ENCODE measurements at places on chromosomes 4 and X.

- DNase-seq: no peak
These were observed 1319.7 kb upstream of the TENM3 start for GRCh38 chr4:180923486-180923885.

DNA sequence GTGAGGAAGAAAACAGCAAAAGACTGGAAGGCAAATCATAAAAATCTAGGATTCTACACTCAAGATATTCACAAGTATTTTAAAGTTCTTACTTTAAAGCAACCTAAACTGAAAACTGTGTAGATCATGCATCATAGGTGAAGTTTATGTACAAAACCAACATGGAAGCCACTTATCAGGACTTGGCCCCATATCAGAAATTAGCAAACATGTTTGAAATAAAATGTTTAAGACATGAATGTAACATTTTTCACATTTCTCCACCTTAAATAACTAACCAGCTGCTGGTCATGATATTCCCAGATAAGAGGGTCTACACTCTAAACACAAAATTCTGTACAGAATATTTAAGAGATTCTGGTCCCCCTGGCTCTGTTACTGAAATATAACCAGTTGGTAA, 38.5 kb downstream of the APBB2 start:
- no peak for DNase-seq

- DNase-seq: peak; percentile 82
These were observed 52.0 kb upstream of the WDR17 start for GRCh38 chr4:176013476-176014247.

DNA sequence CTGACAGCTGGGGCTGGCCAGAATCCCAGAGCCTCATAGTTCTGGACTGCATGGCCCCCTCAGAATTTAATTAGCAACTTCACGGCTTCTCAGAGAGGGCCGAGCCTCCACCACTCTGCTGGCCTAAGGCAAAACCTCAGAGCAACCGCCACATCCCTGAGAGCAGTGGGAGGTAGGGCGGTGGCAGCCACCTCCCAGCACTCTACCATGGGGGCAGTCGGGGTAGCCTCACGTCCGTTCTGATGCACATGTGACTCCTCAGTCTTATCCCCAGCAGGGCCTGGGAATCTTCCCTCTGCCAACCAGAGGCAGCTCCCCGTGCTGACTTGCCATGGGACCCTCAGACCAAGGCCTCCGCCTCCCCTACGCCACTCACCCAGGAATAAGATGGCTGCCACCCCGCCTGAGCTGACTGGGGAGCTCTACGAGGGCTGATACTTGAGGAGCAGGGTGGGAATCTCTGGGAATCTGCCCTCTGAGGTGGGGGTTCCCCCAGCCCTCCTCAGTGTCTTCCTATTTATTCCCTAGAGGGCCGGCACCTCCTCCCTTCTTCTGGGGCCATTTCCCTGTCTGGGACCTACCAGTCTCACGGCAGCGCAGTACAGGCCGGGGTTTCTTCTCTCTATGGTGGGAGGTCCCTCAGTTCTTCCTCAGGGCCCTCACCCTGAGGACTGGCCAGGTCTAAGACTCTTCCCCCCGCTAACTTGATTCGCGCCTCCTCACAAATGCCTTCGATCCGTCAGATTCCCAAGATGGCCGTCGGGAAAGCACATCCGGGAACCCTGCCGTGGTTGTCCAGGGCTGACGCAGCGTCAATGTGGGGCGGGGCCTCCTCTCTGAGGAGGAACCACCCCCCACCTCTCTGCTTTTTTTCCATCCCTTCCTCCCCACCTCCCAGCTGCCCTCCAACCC, at the start of gene MAGEC2:
Gene MAGEC2, minus strand, starts transcription at position 769 of the 912 bp plus-strand sequence. CDS start 1,303 bp downstream, outside the sequence.
- no peak for DNase-seq

DNA sequence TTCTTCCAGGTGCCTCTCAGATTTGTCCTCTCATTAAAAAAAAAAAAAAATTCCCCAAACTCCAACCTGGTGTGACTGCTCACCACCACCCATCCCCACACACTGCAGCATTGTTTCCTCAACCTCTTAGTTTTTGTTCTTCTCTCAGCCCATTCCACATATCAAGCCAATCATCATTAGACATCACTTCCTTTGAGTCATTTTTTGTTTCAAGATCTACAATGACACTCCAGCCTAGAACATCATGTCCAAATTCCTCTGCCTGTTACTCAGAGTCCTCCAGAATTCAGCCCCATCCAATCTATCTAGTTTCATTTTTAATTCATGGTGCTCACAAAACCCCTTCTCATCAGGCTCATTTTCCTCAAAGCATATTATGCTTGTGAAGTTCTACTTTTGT, 262.5 kb upstream of the TEX13A start:
- DNase-seq: no peak

DNA sequence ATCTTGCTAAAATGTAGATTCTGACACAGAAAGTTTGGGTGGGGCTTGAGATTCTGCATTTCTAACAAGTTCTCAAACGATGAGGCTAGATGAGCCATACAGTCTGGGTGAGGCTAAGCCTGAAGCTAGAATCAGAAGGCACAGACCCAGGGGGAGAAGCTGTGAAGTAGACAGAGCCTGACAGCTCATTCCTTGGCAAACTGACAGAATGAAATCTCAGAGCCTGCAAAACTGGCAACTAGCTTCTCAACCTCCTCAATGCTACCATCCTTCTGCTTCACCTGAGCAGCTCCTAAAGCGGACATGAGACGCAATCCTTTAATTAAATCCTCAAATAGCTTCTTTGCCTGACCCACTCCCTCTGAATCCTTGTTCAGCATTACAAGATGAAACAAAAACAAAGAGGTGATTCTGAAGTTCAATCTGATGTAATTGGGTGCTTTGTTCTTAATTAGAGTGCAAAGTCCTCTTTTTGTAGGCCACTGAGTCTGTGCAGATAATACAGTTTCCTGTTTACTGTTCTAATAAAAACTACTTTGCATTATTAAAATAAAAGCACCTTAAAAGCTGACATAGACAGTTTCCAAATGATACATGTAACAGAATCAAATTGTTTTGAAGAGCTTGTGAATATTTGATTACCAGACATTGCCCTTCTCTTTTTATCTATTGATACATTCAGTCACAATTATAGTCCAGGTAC, 71.0 kb upstream of the BMP2K start:
- no peak for DNase-seq

DNA sequence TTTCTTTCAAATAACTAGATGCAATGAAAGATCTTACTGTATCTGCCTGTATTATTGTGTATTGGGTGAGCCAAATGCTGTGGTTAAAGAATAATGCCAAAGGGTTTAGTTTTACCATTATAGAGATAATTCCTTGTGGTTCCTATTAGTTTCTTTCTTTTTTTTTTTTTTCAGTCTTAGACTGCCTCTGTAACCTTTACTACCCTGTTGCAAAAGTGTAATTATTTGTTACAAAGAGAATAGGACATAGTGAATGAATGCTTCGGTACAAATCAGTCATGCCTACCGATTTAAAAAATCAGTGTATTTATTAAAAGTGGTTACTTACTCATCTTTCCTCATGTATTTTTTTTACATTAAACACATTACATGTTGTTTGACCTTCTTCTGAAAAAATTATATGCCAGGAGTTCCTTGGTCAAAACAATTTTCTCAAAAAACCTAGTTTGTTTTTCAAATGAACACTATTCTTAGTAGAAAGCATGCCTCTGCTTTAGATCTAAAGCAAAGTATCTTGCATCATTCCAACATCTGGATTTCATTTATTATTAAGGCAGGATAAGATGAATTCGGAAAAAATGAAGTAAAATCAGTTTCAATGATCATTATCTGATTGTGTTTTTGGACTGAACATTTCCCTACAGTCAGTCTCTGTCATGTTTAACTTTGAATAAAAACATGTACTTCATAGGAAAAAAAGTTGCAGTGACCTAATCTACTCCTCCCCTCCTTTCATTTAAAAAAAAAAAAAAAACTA, 21.2 kb upstream of the SYNPO2 start:
- no peak for DNase-seq

DNA sequence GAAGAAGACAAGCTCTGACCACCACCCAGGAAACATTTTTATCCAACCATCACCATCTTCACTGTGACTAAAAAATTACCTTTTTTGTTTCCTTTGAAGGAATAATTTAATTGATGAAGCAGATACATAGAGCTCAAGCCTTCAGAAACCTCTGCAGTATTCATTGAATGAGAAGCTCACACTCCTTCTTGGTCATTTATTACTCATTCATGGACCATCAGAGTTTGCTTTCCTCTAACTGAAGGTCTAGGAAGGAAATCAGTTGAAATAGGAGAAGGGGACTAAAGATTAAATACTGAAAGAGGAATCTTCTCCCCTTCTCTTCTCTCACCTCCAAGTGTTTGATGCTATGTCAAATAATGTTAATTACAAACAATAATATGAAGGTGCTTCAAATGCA, 290.6 kb upstream of the KLF3 start:
- no peak for DNase-seq

DNA sequence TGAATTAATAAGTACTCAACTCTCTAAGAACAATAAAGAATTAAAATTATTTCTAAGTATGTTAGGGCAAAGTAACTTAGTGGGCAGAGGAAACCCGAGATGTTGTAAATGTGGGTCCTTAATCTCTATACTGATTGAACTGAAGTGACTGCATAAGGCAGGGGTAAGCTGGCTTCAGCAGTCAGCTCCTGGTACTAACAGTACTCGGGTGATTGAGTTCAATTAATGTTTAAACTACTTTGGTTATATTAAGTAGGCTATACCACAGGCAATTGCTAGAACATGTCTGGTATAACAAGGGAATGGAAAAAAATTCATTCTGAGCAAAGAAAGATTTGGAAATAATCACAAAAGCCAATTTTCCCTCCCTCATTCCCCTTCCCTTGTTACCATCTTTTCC, 90.7 kb downstream of the LNX1 start:
- DNase-seq: no peak

GRCh38 chr4:28469886-28470285, 1609.2 kb downstream of the STIM2 start:
- DNase-seq: no peak

DNA sequence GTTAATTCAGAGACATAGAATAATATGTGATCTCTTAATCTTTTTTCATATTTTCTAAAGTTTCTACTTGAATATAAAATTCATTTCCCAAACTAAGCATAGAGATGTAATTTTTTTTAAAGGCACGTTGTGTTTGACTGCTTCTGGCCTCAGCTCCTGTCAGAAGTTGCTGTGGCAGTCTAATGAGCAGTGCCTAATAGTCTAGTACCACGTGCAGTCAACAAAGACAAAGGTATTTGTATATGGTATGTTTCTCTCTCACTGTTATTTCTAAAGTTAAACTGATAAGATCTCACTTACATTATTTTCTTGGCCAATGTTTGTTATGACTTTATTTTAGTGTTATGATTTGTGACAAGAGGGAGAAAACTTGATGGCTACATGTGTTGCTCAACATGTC, 48.6 kb upstream of the MCUB start:
- no peak for DNase-seq

DNA sequence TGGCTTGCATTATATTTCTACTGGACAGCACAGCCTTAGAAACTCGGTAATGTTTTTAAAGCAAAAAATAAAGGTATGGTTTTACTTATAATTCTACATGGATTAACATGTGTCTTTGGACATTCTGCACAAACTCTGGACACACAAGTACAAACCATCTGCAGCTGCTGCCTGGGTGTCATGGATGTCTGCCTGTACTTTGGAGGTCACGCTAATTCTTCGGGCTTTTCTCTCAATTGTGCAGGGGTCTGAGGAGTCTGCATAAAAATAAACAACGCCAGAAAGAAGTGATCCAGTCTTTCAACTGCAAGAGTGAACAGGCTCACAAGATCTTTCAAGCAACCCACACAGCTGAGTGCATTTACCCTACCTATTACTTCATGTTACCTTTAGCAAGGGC, 55.2 kb downstream of the TAB3 start:
- DNase-seq: no peak

DNA sequence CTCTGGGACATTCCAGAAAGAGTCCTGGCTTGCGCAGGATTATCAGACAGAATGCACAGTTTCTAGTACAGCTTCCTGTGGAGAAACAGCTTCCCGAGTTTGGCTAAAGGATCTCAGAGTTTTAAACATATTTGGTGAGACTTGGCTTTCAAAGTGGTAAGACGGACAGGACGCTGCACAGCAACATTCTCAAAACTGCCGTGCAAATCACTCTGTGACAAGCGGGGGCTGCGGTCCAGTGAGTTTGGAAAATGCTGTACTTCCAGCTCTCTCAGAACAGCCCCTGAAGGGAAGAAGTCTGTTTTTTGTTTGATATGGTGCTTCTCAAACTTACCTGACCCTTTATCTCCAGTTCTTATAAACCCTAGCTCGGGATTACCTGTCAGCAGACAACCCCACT, 18.1 kb downstream of the LGI2 start:
- no peak for DNase-seq

DNA sequence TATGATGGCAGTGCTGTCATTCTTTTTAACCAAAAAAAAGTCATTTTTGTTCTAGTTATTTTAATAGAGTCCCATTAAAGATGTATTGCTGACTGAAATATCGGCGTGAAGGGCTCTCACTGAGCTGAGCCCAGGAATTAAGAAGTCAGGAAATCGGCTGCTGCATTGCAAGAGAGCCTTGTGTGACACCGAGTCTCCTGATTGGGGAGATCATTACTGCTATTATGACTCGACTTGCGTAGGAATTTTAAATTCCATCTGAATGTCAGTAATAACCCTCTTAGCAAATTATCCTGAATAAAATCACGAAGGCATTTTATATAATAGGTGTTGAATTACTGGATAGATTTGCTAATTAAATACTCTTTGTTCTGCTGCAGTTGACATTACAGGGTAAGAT, 111.5 kb downstream of the POLA1 start:
- no peak for DNase-seq

DNA sequence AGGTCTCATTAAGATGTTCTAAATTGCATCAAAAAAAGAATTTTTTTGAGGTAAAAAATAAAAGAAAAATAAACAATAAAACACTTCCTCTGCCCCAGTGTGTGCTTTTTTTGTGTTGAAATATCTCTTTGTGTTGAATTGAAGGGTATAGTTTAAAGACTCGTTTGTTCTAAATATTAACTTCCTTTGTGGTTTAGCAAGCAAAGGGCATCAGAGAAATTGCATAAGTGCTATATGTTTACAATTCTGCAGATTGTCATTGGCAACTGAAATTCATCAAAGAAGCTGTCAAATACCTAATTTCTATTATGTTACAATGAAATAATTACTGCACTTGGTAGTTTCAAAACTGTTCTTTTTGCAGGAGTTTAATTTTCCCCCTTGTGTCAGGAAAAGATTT, 260.5 kb downstream of the DKK2 start:
- peak; percentile 51 for DNase-seq

DNA sequence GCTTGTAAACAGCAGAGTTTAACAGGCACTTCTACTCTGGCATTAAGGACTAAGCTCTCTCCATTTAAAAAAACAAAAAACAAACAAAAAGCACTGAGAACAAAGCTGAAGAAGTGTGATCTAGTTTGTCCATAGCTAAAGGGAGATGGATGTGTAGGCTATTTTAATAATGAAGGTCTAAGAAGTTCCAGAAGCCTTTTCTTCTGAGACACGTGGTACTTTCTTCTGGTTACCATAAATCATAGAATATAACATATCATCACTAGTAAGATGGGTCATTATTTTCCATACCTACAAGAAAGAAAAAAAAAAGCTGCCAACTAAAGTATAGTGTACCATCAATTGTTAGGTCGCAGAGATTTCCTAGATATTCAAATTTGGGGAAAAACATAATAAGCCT, 722 bp upstream of the NBDY start:
- DNase-seq: peak; percentile 47
